ENCODE measurements at places on chromosomes 11 and 22.

GRCh38 chr11:130159657-130160497 lies at the start of gene ST14:
Gene ST14, plus strand, starts transcription at chr11:130159782. Its CDS starts 198 bp downstream, at chr11:130159980.
- no peak for DNase-seq

DNA sequence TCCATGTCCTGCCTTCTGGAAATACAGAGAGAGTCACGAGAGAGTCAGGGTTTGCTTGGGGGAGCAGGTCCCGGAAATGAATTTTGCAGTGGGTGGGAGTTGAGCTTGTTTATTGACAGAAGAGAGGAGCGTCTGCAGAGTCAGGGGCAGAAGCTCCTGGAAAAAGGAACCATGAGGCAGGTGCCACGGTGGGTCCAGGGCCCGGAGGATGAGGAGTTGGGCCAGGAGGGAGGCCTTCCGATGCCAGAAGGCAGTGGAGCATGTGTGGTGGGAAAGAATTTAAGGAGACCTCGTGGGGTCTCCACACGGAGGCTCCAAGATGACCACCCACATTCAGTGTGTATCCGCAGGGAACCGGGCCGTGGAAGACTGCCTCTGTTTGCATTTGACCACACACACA lies 461.2 kb downstream of the BRD1 start:
- no peak for DNase-seq

GRCh38 chr11:119584193-119585042 lies 144.6 kb downstream of the NECTIN1 start:
- DNase-seq = peak; percentile 51

- no peak for DNase-seq
These were observed 788.8 kb upstream of the FAT3 start for GRCh38 chr11:91435694-91436395.

DNA sequence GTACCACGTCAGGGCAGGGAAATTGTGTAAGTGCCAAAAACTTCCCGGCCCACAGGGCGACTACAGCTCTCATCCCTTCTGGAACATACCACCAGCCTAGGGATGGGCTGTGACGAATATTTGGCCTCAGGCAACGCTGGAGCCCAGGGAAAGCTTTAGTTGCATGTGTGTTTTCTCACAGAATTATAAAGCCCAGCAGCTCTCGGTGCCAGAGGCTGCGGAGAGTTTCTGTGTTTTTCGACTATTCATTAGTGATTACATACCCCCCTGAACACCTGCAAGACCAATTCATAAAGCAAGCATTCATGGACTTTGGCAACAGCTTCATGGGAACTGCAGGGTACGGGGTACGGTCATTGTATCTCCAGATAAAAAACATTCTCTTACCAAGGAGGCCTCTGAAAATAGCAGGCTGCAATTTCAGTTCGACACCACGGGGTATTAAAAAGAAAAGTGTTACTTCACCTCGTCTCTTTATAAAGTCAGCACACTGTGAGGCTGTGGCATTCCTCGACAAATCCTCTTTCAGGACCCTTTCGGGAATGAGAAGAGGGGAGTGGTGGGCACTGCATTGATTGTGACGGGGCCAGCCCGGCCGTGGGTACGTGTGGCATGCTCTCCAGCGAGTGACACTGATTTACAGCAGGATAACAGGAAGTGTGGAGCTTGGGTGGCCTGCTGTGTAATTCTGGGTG lies 243.6 kb upstream of the SORL1-AS1 start:
- DNase-seq = no peak

DNA sequence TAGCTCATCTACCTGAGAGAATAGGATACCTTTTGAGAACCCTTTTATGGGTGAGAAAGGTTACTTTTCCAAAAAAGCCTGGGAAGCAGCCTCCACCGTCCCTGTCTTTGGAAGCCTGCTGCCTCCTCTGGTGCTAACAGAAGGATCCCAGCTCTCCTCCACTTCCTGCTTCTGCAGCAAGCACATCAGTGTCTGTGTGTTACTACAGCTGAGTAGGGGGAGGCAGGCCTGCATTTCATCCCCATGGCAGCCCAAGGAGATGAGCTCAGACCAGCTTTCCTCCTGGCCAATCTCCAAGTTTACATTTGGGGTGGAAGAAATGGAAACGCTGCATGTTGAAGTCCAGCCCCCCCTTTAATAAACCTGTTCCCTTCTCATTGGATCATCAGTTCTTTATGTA lies 7.4 kb upstream of the CCDC34 start:
- peak; percentile 44 for DNase-seq

DNA sequence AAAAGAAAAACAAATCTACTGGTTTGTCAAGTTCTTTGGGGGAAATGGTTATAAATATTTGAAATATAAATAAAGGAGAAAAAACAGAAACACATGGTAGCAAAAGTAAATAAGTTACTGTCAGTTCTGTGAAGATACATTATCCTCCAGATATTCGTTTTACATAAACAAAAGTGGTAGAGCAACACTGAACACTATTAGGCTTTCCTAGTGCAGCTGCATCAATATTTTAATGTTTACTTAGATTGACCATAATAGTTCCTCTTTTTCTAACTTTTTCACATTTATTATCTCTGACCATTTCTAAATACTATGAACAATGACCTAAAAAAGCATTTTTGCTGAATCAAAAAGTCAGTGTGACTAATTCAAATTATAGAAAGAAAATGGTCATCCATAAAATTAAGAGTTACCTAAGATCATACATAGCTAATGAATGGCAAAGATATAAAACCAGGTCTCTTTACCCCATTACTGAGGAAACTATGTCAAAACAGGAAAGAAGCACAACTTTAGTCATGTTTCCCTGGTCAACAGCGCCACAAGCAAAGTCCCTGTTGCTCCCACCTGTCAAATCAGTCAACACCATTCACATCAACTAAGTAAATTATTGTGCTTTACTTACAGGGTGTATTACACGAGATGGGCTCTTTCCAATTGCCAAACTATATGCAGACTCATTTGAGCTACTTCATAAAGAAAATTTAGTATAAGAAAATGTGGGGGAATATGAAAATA lies 38.5 kb downstream of the SBF2 start:
- DNase-seq = no peak

DNA sequence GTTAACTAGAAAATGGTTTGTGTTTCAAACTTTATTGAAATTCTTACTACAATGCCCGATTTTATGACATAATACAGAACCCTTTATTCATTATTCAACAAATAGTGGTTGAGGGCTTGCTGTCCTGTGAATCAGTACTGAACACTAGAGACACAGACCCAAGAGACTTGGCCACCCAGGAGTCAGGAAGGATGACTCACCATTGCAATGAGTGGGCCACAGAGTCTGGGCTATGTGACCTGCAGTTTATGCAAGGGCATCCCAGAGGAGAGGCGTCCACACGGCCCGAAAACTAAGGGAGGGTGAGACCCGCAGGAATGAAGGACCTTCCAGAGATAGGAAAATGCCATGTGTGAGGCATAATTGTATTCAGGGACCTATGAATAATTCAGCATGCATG lies 143.8 kb upstream of the DDI1 start:
- peak; percentile 45 for DNase-seq

GRCh38 chr11:26820739-26821138 lies 98.9 kb upstream of the SLC5A12 start:
- DNase-seq = peak; percentile 97

DNA sequence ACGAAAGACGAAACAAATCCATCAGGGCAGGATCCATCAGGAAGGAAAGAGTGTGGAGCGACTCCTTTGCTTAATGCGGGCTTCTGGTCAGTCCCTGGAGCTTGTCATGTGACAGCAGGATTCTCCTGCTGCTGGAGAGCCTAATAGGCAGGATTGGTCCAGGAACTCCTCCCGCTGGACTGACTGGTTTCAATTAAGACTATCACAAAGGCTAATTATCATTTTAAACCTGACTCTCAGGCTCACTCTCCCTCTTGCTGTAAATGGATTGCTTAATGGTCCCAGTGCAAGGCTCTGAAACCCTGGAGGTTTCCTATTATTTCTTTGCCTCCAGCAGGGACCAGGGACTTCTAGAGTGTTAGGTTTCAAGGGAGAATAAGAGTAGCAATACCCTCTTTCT lies 493.8 kb downstream of the NTM start:
- no peak for DNase-seq

DNA sequence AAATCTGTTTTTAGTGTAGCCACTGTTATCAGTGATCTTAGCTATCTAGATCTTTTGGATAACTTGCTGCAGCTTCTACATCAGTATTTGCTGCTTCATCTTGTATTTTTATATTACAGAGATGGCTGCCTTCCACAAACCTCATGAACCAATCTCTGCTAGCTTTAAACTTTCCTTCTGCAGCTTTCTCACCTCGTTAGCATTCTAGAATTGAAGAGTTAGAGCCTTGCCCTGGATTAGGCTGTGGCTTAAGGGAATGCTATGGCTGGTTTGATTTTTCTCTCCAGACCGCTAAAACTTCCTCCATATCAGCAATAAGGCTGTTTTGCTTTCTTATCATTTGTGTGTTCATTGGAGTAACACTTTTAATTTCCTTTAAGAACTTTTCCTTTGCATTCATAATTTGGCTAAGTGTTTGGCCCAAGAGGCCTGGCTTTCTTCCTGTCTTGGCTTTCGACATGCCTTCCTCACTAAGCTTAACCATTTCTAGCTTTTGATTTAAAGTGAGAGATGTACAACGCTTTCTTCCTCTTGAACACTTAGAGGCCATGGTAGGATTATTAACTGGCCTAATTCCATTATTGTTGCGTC lies 51.9 kb downstream of the LDLRAD3 start:
- no peak for DNase-seq

- DNase-seq = no peak
These were observed 10.2 kb downstream of the SCUBE2 start for GRCh38 chr11:9081153-9081552.

DNA sequence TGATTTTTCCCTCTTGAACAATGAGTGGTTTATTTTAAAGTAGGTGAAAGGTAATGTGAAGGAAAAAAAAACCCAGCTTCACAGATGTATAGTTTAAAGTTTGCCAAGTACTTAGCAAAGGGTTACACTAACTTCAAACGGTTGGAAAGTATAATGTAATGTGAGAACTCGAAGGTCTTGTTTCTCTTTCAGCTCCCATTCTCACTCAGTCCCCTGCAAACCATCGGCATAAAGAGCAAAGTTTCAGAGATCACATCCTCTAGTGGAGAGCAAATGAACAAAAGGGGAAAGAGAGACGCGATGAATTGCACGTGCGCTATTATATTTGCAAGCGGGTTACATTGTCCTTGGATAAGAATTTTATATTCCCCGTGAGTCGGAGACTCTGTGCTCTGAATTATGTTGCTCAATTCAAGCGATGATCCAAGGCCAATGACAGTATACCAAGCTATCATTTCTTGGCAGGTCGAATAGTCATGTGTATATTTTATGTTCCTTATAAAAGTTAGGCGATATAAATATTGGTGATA lies 37.6 kb upstream of the BIRC3 start:
- DNase-seq = no peak

DNA sequence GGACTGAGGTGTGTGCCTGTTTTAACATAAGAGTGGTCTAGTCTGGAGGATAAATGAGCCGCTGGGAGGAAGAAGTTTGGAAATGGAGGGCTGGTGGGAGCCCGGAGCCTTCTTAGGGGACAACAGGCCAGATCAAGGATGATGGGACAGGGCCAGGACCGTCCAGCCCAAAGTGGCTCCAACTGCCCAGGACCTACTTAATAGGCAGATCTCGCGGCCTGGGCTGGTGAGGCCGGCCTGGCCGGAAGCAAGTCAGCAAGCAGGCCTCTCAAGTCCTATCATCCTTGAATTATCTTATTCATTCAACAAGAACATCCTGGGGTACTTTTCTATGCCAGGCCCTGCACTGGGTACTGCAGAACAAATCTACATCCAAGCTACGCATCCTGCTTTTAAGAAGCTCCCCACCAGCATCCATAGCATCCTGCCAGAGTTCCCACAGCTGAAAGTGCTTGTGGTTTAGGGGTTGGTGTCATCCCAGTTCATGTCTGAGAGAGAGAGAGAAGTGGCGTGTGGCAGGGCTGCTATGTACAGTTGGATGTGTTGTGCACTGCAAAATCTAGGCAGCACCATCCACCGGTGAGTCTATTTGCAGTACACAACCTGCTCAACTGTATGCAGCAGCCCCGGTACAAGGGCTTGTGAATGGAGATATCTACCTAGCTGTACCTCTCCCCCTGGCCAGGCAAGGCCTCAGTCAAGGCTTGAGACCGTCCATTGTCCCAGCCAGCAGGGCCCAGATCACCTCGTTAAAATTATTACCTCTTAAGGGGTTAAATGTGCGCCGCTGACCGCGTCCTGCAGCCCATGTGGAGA lies 82.1 kb downstream of the FBLN1 start:
- no peak for DNase-seq

GRCh38 chr11:68375337-68375736 lies 62.9 kb downstream of the LRP5 start:
- no peak for DNase-seq

DNA sequence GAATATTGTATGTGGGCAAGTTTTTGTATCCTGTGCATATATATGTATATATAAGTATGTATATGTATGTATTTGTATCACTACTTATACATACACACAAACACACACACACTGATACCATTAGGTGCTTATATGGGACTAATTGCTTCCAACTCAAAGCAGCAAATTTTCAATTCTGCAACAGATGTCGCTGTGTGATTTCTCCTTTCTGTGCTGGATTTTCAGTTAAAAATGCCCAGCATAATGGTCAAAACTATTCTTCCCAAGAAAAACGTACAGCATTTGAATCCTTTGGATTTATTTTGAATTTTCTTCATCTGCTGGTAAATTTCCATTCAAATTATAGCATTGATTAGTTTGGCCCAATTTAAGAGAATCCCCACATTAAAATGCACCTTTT lies 4.3 kb downstream of the CADM1 start:
- no peak for DNase-seq
